ENCODE measurements at places on chromosomes 4 and X.

DNA sequence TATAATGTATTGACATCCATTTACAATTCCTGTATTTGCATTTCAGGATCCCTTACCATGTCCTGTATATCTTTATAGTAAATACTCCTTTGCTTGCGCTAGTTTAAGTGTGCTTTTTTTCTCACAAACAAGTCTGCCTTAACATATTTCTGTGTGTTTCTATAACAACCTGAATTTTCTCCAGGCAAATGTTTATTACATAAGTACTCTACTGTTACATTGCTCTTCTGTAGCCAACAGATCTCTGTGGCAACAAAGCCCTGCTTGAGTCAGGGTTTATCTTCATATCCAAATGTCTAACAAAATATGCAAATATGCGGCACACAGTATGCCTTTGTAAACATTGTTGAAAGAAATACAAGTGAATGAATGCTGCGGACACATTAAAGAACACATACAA lies 625.5 kb downstream of the TLL1 start:
- DNase-seq: no peak

DNA sequence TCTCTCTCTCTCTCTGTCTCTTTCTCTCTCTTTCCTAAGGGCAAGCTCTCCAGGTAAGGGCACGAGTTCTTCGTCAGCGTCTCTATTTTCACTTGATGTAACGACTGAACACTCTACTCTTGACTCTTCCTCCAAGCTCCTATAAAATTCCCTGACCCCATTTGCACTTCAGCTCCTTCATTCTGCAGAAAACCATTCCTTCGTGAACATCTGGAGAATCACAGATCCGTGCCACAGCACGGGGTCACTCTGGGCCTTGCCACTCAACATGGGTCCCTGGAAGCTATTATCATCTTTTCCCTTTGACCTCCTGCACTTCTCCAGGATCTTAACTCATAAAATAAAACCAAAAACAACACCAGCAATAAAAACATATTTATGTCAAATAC lies 112.0 kb upstream of the LNX1 start:
- DNase-seq: no peak

GRCh38 chr4:179225594-179225993 lies 1783.4 kb upstream of the AGA start:
- no peak for DNase-seq

DNA sequence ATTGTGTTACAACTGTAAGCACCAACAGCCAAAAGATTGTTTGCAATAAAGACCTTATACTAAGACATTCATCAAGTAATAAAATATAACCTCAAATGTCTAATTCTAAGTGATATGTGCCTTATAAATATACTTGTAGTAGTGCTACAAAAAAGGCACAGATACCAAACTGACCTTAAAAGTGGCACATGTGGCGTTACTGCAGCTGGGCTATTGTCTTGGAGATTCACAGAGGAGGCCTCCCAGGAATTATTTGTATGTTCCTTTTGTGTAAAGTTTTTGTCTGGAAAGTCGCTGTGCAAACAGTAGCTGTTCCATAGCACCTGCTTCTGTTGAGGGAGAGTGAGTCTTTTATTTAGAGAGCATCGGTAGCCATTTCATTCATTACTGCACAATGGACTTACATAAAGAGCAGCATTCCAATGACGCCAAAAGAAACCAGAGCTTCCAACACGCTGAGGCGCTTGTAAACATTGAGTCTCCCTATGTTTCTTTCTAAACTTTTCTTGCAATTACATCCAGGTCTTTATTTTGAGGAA lies 143.7 kb downstream of the RPA4 start:
- DNase-seq: no peak

DNA sequence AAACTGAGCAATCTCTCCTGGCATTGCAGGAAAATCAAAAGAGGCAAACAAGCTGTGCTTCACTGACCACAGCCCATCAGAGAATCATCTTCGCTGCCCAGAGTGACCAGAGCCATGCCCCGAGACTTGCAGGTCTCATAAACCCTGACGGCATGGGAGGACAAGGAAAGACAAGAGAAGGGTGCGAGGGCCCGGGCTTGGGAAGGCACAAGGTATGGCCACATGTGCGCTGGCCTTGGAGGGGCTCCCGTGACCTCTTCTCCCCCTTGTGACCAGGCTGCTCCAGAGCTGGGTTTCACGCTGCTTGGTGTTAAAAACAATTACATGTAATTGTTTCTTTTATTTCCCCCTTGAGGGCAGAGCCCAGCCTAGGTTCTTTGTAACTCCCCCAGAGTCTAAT lies 20.8 kb downstream of the DCTD start:
- DNase-seq: peak; percentile 54

GRCh38 chr4:128454881-128455280 lies 167.3 kb upstream of the PGRMC2 start:
- DNase-seq: no peak

DNA sequence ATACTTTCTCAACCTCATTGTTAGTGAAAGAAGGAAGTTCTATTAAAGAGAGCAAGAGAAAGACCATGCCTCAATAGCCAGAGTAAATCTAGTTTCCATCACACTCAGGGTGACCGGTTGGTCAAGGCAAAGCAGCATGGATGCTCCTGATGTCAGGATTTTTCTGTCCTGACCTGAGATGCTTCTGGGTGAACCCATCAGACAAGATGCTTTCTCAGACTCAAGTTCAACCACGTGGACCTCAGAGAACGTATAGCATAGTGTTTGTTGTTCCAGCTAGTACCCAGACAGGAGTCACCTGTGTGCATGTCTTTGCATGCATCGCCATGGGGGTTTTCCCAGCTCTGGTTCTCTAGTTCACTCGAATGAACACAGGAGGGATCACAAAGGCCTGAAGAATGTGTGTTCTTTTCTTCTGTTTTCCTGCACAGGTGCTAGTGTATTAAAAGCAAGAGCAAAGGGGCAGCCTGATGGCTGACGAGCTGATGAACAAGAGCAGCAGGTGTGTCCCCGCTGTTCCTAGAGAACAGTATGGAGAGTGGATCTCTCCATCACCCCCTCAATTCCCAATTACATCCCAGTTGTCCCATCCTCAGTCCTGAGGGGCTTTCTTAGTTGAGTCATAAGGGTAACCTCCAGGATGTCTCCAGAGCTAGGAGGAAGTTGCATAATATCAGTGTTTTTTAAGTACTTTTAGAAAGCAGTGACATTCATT lies 110.5 kb upstream of the ENPP6 start:
- DNase-seq: peak; percentile 66

DNA sequence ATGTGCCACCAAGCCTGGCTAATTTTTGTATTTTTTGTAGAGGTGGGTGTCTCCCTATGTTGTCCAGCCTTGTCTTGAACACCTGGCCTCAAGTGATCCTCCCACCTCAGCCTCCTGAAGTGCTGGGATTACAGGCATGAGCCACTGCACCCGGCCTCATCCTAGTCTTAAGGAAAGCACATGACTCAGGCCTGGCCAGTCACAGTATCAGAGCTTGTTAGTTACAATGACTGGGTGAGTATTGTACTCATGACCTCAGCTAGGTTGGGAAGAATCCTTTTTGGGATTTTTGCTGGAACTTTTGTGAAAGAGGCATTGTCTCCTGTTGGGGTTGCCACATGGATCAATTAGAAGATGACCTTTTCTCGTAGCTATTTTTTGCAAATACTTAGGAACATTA lies 292.8 kb downstream of the RAPGEF2 start:
- DNase-seq: no peak

DNA sequence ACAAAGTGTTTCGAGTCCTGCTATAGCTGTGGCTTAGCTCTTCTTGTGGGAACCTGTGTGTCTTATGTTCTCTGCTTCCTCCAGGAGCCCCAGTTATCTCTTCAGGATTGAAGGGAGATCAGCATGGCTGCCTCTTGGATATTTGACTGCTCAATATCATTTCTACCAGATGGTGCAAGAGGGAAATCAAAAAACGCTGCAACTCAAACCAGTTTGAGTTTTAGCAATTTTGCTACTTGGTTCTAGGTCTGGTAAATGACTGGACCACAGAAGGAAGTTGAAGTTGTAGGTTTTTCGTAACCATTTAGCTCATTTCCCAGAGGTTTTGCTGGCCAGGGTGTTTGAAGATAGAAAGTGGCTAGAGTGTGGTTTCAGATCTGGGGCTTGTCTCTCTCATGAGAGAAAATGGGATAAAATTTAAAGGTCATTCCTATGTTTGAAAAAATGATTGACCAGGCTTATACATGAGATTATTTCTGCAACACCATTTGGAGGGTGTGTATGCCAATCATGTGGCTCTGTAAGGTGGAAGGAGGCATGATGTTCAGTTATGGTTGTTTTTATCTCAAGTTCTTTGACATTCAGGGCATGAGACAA lies 210.4 kb downstream of the SPRY1 start:
- DNase-seq: no peak

GRCh38 chr4:53197772-53198142 lies 168.1 kb downstream of the SCFD2 start:
- no peak for DNase-seq

GRCh38 chrX:153999359-154000037 lies 20.2 kb downstream of the IRAK1 start:
- no peak for DNase-seq

- no peak for DNase-seq
Measured at GRCh38 chr4:76882630-76883029, 15.3 kb downstream of the SOWAHB start.
